ENCODE measurements at places on chromosomes 2 and 18.

- no peak for DNase-seq
Measured at GRCh38 chr2:69471793-69472192, 34.6 kb upstream of the NFU1 start.

DNA sequence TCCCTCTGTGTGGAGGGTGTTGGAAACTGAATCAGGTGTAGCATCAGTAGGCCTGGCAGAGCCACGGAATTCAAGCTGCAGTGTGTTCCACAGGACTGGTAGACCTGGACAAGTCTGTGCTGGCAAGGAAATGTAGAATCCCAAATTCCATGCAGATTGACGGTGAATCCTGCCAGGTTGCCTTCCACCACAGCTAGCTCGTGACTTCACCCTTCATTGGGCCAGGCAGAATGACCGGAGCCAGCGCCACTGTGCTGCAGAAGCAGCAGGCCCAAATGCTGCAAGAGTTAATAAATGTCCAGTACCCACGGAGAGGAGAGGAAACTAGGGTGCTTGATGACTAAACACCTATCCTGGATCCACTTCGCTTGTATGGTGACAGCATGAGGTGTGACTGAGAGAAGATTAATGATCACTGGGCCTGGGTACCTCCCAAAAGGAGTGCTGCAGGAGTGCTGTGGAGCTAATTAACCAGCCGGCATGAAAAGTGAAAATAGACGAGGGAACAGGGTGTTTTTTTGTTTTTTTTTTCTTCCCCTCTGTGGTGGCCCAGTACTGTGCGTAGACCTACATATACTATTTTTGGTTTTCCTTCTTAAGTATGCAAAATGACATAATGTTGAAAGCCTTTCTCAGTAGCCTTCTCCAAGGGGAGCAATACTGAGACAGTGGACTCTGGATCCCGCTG lies 122.2 kb downstream of the TANC1 start:
- DNase-seq = no peak

GRCh38 chr2:198660501-198660900 lies 797.2 kb downstream of the SATB2 start:
- DNase-seq = no peak

DNA sequence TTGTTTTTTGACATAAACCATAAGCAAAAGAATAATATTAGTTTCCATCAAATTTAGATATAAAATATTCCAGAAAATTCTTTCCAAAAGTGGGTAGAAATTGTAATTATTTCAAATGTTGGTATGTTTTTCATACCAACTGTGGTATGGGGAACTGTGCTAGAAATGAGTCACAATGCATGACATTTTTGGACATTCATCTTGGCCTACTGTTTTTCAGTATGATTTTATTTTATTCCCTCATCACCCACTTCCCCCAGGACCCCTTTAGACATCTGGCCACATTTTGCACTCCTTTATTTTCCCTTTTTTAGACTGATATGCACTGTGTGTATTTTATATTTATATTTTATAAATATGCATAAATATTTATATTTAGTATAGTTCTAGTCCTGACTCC lies 97.1 kb downstream of the DPP4 start:
- no peak for DNase-seq

DNA sequence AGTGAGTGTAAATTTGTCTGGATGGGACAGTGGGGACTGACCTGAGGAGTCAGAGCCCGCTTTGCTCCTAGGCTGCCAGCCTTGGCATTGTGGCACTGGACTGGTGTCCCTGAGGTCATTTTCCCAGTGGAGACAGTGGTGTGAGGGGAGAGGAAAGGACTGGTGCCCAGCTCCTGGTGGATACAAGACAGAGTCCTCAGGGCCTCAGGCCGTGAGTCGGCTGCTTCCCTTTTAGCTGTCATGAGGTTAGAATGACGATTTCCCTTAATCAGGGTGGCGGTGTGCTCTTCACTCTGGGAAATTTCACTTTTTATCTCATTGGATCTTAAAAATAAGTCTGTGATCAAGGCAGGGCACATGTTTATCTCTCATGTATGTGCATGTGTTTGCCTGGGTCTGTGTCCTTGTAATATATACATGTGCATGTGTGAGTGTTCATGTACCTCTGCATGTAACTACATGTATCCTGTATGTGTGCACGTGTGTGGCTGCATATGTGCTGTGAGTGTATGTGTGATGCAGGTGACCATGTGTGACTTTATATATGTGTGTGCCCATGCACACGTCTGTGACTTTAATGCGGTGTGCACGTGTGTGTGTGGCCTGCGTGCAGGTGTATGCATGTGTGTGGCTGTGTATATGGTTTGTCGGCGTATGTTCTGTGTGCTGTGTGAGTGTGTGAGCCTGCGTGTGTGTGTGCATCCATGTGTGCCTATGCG lies 55.7 kb downstream of the GLI2 start:
- DNase-seq = no peak

DNA sequence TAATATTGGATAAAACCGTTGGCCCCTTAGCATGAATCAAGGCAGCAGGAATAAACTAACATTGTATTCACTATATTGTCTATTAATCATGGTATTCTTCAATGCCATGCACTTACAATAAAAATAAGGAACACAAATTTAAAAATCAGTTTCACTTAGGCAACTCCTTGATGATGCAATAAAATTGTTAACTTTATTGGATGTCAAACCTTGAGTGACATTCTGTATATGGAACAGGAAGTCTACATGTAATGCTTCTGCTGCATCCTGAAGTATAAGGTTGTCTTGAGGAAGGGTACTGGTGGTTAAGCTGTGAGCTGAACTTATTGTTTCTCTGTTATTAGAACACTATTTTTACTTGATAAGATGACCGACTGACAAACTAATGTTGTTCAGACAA lies 605.5 kb downstream of the SATB2 start:
- DNase-seq = no peak

GRCh38 chr2:28389399-28390240 lies 3.0 kb upstream of the FOSL2 start:
- no peak for DNase-seq

DNA sequence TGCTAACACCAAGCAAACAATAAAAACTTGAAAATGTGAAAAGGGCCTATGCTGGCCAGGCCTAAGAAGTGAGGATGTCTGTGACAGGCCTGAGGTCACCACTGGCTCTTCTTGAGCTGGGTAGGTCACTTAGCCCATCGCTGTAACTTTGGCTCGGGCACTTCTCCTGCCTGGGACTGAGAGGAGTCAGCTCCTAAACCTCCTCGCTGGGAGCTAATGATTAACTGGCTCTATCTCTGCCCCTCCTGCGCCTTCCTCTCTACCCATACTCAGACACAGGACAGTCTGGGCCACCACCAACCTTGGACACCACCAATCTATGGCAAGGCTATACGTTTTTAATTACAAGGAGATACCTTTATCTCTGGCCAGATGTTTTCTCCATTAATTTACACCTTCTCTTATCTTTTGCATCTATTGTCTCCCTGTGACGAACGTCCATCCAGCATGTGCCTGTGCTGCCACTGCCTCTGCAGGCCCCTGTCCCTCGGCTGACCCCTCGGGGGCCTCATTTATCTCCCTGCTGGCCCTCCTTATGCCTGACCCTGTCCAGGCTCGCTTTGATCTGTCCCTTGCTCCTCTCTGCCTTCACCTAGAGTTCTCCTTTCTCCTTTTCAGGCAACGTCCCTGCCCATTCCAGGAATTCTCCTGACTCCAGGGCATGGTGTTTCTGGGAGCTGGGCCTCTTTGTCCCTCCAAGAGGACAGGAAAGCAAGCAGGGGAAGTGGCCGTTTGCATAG lies 149.1 kb upstream of the GATA6 start:
- DNase-seq = no peak

GRCh38 chr2:239722760-239723470 lies 302.2 kb downstream of the NDUFA10 start:
- DNase-seq = no peak

- DNase-seq = no peak
Measured at GRCh38 chr2:83661711-83662110, 797.4 kb downstream of the SUCLG1 start.

DNA sequence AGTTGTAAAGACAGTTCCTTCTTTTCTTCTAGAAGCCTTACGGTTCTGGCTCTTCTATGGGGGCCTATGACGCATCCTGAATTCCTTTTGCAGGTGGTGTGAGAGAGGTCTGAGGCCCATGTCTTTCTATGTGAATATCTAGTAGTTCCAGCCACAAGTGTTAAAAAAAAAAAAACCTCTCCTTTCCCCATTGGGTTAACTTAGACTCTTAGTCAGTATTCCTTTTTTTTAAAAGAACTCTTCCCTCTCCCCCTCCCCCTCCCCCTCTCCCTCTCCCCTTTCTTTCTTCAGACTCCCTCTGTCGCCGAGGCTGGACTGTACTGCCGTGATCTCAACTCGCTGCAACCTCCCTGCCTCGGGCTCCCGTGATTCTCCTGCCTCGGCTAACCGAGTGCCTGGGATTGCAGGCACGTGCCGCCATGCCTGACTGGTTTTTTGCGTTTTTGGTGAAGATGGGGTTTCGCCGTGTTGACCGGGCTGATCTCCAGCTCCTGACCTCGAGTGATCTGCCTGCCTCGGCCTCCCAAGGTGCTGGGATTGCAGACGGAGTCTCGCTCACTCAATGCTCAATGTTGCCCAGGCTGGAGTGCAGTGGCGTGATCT lies 11.4 kb upstream of the CIDEA start:
- no peak for DNase-seq

GRCh38 chr2:134086594-134087219 lies 167.2 kb upstream of the MGAT5 start:
- no peak for DNase-seq

- no peak for DNase-seq
Measured at GRCh38 chr2:20953146-20953824, 90.6 kb downstream of the APOB start.

DNA sequence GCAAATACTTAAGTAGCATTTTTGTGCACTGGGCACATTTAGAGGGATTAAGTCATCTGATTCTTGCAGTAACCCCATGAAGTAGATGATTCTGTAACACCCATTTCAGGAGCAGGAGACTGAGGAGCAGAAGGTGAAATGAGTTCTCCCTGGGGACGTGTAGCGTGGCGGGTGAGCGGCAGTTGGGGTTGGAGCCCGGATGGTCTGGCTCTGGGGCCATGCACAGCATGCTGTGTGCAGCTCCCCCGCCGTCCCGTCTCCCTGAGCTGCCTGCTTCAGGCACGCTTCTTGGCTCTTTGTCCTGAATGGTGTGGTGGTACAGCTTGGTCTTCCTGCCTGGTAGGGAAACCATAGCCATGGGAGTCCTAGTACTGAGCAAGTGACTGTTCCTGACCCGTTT lies 32.4 kb downstream of the INPP4A start:
- no peak for DNase-seq

- no peak for DNase-seq
Measured at GRCh38 chr2:12265646-12266045, 451.1 kb upstream of the TRIB2 start.

DNA sequence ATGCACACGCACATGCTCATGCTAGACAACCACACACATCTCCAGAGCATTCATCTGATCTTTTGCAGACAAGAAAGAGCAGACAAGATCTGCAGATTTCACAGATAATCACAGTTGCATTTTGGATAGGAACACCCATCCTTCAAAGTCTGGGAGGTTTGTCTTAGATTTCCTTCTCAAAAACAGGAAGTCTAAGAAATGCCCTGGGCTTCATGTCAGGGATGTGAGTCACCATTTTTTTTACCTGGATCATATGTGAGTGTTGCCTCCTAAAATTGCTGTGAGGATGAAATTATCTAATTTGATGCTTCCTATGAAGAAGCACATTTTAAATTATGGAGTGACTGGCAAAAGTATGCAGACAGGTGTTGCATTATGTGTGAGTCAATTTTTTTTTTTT lies 46.1 kb downstream of the SRD5A2 start:
- DNase-seq = no peak

GRCh38 chr2:121019071-121019470 lies 265.9 kb downstream of the TFCP2L1 start:
- no peak for DNase-seq

- no peak for DNase-seq
Measured at GRCh38 chr18:37709740-37710139, 144.1 kb upstream of the CELF4 start.

GRCh38 chr2:203164311-203164935 lies 74.4 kb upstream of the CYP20A1 start:
- DNase-seq = no peak

DNA sequence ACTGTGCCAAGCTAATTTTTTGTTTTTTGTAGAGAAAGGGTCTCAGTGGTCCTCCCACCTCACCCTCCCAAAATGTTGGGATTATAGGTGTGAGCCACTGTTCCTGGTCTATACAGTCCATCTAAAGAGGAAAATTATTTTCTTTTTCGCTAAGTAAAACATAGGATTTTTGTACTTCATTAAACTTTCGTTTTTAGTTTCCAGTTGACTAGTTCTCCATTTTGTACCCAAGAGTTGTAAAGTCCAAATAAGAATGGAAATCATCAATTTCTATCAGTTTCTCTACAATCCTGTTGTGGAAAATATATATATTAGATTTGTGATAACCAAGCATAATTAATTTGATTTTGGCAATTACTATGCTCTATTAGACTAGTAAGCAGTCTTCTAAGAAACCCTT lies 156.4 kb downstream of the BABAM2 start:
- DNase-seq = no peak

- no peak for DNase-seq
Measured at GRCh38 chr2:196277002-196277401, 105.6 kb upstream of the STK17B start.

DNA sequence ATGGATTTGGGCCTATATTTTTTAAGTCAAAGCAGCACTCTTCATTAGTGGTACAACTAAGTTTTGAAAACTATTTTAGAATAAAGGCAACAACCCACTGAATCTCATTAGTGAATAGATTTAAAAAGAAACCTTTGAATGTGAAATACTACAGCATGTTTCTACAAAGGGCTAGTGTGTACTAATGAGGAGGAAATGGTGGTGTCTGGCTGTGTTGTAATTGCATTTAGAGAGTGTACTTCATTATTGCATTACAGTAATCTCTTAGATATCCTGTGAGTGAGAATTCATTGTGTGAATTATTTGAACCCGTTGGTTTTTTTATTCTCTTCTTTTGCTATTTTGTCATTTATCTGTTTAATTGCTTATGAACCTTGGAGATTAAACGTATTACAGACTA lies 575.4 kb upstream of the FAM98A start:
- no peak for DNase-seq

- DNase-seq = no peak
Measured at GRCh38 chr18:74425161-74425560, 31.9 kb downstream of the DIPK1C start.

DNA sequence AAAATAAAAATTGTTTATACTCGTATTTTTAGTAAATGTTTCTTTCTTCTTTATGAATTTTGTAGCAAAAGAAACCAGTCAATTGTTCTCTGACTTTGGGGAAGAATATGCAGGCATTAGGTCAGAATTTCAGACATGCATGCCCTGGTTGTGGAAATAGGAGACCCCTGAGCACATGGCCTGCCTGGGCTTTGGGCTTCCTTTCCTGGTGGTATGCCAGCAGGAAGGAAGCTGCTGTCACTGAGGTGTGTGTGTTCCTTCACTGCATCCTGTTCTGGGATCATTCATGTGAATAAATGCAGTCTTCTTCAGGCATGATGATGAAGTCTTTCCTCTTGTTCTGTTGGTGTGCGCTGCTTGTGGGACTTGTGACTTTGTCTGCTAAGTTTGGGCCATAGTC lies 920.2 kb upstream of the VRK2 start:
- no peak for DNase-seq

GRCh38 chr2:10389573-10389972 lies 58.6 kb downstream of the ODC1 start:
- no peak for DNase-seq

All from stimulated activated CD4-positive, alpha-beta T cell treated with anti-CD3 and anti-CD28 coated beads, TNF-alpha, amount 100 ng/mL, for 4 hours (primary cell).